Stimulated activated CD8-positive, alpha-beta memory T cell treated with anti-CD3 and anti-CD28 coated beads, Interleukin-7, amount 100 ng/mL, for 24 hours (primary cell): ENCODE measurements at places on chromosomes 7 and 10.
A peak's percentile ranks its signal among the peaks of the same experiment; 100 is the strongest.

DNA sequence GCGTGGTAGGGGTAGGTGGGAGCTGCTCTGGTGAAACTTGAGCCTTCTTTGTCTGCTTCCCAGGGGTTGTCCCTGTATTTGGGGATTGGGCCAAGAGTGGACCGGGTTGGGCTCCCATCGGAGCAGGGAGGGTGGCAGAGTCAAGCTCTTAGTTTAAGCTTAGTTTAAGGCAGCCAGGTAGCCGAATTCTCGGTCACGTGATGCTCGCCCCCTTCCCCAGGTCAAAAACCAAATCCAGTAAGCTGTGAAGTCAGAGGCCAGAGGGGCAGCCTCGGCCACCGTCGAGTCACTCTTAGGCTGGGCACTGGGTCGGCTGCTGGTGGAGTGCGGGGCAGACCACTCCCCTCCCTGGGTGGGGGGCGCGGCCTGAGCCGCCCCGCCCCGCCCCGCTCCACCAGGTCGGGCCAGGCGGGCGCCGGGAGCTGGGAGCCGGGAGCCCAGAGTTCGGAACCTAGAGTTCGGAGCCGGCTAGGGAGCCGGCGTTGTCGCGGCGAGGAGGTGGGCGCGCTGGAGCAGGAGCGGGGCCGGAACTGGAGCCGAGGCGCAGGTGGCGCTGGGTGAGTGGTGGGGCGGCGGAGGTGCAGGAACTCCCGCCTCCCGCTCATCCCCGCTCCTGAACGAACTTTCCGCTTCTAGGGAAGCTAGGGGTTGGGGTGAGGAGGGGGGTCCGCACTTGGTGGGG, 2.8 kb upstream of the LZTS2 start:
- no peak for DNase-seq

GRCh38 chr10:3791974-3792633, 7.1 kb upstream of the KLF6 start:
- DNase-seq, result no peak

DNA sequence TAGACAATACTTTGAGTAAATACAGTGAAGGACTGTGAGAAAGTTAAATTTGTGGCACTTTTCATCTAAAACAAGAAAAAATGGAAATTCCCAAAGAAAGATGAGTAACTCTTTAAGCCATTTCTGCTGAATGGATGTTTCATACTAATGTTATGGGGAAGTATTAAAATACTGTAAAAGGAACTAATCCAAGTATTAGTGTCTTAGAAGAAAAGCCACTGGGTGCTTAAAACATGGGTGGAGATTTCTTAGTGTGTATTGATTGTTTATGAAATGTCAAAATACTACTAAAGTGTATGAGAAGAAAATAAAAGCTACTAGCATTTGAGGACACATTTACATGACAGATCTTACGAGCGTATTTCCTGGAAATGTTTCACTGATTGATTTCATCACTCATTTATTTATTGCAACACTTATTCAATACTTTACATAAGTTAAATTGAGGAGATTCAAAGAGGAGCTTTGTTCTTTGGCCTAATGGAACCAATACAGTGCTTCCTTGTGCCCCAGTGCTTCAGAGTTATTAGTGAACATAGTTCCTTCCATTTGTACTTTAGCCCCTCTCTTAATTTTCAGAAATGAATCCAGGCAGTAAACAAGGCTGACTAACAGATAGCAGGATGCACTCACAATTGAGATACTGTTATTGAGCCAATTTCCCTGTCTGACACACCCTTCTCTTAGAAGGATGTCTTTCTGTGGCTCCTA, 155.5 kb upstream of the AHR start:
- DNase-seq, result no peak

DNA sequence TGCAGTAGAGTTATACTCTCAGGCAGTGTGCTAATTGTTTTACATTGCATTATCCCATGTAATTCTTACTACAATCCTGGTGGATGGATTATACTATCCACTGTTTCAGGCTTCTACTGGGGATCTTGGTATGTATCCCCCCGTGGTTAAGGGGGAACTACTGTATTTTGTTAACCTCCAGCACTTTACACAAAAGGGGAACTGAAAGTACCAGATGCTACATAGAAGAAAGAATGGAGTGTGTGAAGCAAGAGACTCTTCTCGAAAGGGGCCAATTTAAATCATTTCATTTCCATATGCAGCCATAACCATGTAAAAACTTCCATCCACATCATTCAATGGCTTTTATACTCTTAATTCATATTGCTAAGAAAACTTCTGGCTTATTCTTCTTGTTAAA, 69.4 kb downstream of the C1GALT1 start:
- DNase-seq, result no peak

DNA sequence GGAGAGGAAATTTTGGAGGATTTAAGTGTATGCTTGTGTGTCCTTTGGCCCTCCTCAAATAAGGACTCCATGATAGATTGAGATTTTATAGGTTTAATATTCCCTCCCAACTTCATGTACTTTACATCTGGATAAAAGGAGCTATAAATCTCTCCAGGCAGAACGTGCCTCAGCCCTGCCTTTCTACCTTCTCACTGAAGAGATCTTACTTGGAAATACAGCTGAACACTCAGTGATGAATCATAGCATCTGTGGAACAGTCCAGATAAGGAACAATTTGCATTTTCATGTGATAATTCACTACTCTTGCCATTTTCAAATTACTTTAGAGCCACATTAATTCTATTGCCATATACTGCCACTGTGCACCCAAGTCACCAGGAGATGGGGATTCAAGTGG, 364.6 kb upstream of the PODXL start:
- DNase-seq, result no peak

DNA sequence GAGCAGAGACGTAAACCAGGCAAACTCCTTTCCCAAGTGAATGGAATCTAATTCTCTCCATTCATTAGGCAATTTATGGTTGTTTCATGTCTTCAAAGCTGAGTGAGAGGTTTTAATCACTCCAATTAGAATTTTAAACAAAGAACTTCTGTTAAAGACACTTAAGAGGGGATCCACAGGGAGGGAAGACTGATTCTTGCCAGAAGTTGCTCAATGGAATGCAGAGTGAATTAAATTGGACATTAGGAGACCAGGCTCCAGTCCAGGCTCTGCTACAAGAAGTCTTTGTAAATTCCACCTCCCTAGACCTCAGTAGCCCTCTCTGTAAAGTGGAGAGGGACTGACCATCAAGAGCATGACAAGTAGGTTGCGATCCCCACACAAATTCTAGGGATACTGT, 130.7 kb upstream of the TMEM72 start:
- no peak for DNase-seq

DNA sequence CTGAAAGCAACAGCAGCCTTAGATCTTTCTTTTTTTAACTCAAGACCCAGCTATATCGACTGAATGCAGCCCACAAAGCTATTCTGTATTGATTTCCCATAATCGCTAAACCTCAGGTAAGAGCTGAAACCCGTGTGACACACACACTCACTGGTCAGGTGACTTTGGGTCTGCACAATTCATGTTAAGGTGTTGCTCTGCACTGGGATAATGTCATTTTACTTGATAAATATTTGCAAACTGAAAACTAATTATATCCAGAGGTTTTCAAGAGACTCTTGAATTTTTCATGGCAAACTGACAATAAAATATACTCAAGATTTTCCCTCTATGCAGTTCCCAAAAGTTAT, 33.1 kb downstream of the SCRN1 start:
- no peak for DNase-seq

- no peak for DNase-seq
Observed at GRCh38 chr7:76430836-76431235, 6.1 kb downstream of the ZP3 start.

- DNase-seq, result no peak
Observed at GRCh38 chr7:38880035-38880434, 29.0 kb downstream of the VPS41 start.

- no peak for DNase-seq
Observed at GRCh38 chr7:72057796-72058195, 354.3 kb downstream of the CALN1 start.

DNA sequence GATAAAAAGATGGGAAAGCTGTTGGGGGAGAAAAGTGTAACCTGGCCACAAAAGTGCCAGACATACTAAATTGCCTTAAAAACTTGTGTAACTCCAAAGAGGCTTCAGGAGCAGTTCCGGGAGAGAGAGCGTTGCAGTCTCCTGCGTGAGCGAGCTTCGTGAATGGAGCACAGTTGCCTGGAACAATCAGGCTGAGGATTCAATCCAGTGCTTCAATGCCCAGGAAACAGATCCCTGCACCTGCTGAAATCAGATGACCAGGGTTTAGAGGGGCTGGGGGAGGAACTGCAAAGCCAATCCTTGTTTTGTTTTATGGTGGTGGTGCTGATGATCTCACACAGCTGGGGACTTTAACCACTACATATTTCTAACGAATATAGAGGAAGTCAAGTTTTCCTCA, 398.3 kb downstream of the DPP6 start:
- DNase-seq, result no peak

- no peak for DNase-seq
Observed at GRCh38 chr7:84799106-84799505, 387.8 kb downstream of the SEMA3D start.

DNA sequence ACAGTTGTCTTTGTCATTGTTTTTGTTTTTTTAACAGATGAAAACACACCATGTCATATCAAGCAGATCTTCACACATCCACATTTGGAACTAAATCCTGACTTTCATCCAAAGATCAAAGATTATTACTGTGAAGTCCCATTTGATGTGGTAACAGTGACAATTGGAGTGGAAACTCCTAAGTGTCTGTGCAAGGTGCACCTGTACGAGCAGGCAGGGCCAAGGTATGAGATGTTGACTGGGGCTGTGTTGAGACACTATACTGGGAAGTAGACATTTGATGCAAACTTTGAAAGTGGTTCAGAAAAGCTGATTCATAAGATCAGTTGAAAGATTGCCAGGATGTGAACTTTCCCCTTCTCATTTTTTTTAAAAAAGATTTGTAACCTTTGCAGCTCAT, 152.3 kb downstream of the CPED1 start:
- DNase-seq, result no peak

- no peak for DNase-seq
Observed at GRCh38 chr7:94418851-94419250, 24.2 kb downstream of the COL1A2 start.

DNA sequence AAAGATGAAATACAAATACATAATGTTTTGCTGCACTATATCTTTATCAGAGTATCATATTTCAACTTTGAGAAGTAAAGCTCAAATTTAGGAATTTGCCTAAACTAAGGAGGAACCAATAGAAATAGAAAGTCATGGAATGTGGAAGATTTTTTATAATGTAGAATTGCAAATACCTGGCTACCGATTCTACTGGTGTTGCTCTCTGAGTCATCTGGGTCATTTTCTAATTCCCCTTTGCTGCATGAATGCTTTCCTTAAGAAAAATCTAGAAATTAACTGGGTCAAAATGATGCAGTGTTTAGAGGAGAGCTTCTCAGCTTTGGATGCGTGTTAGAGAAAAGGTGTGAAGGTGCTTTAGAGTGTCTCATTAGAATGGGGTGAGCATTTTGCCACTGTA, 568.9 kb upstream of the ANKRD30A start:
- no peak for DNase-seq

DNA sequence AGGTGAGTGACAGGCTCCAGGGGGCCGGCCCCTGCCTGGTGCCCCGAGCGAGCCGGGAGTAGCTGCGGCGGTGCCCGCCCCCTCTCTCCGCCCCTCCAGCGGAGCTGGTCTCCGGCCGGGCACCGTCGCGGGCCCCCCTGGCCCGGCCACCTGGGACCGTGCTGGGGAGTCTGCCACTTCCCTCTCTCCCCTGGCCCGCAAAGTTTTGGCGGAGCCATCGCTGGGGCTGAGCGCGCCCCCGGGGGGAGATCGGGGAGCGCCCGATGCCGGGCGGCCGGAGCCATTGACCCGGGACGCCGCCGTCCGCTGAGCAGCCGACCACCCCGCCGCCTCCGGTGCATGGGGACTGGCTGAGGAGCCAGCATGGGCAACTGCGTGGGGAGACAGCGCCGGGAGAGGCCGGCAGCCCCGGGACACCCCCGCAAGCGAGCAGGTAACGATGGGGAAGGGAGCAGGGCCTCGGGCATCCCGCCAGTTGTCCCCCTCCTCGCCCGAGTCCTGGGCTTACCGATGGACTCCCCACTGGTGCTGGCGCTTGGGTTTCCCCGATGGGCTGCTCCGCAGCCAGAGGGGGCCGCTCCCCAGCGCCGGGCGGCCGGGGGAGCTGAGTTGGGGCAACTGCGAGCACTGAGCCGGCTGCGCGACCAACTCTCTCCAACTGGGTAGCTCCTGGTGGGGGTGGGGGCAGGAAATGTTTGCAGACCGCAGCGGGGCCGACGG, at the start of gene UBTD1:
Gene UBTD1 (plus strand): TSS at position 84 of the 720 bp plus-strand sequence. CDS start 280 bp downstream, at position 364.
- no peak for DNase-seq

DNA sequence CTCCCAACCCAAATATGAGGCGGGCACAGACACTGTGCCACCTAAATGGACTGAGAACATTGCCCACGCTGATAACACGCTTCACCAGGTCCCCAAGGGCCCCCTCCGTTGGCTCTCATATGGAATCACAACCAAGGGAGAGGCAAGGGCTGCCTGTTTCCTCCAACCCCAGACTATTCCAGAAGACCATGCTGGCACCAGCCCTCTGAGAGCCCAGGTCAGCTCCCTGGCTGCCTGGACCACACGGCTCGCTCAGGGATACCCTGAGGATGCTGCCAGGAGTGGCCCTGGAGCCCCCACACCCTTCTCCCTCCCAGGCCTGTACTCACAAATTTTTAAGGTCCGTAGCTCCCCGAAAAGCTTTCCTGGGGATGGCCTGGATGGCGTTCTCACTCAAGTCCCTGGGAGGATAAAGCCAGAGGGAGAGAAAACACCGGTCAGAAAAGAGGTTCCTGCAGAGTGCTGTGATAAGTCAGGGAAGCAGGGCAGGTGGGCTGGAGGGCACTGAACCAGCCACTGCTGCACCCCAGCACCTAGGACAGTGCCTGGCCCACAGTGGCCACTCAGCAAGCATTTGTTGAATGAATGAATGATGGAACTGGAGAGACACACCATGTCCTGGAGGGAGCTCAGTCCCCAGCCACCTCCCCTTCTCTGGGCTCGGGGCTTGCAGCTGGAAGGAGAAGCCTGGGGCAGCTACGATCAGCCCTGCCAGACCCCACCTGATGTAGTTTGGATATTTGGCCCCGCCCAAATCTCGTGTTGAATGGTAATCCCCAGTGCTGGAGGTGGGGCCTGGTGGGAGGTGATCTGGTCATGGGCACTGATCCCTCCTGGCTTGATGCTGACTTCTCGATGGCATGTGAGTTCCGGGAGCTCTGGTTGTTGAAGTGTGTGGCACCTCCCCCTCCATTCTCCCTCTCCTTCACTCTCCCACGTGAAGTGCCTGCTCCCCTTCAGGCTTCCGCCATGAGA, 119.8 kb downstream of the SLIT1 start:
- DNase-seq, result no peak

DNA sequence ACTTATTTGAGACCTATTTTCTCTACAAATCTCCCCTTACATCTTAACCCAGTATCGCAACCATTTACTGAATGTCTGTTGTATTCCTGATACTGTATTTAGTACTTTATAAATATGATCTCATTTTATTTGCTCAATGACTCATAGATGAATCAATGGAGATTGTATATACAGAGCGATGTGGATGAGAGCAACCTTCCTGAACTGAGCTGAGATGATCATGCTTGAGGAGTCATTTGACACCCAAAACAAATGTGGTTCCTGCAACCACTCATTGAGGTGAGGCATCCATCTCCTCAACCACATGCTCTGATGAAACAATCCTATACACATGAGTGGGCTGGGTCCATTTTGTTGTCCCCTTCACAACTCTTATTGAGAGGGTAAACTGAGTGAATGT, 250.0 kb downstream of the CDC14C start:
- no peak for DNase-seq

- DNase-seq, result peak; percentile 26
Observed at GRCh38 chr7:157250605-157251228, 86.1 kb upstream of the DNAJB6 start.
